Gastrocnemius medialis (tissue), 4 donors: ENCODE measurements at places on chromosomes 2 and 18.
A peak's percentile ranks its signal among the peaks of the same experiment; 100 is the strongest.

GRCh38 chr2:38627391-38627790 is 24.7 kb upstream of the HNRNPLL start:
- no peak for DNase-seq

DNA sequence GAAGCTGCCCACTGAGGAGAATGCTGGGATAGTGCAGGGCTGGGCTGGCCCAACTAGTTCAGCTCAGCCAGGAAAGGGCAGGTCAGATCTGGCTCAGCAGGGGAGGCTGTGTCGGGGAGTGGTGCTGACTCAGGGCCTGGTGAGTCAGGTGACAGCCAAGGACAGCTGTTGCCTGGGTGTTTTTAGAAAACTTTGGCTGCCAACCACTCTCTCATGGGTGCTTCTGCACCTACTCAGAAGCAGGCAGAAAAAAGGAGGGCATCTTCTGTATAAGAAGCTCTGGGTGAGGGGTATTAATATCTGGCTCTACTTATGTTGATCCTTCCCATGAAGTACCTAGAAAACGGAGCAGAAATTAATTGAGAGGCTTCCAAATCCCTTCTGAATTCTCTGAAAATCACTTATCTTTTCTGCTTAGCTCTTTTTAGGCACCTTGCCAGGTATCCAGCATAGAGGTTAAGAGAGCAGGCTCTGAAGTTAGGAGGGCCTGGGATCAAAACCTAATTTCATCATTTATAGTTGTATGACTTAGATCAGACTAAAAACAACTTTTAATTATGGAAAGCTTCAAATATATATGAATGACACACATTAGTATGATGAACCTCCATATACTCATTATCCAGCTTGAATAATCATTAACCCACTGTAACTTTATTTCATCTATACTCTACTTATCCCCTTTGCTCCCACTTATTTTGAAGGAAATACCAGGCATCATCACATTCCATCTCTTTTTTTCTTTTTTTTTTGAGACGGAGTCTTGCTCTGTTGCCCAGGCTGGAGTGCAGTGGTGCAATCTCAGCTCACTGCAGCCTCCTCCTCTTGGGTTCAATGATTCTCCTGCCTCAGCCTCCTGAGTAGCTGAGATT is 15.5 kb upstream of the RAB10 start:
- DNase-seq: peak; percentile 92

DNA sequence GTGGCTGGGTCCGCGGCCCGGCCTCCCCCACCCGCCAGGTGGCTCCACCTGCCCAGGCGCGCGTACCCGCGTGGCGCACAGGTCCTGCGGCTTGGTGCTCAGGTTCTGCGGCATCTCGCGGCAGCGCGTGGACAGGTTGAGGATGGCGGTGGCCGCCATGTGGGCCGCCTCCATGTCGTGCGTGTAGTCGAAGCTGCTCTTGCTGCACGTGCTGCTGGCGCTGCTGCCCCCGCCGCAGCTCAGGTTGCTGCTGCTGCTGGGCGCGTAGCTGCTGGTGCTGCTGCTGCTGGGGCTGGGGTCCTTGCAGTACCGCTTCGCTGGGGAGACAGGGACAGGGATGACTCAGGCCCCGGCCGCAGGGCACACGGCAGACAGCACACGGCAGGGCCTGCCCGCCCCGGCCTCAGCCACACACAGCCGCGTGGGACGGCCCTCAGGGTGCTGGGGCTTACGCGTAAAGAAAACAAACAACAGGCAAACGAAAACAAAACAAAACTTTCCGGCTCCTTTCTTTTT is 147.7 kb upstream of the PXDN start:
- no peak for DNase-seq

DNA sequence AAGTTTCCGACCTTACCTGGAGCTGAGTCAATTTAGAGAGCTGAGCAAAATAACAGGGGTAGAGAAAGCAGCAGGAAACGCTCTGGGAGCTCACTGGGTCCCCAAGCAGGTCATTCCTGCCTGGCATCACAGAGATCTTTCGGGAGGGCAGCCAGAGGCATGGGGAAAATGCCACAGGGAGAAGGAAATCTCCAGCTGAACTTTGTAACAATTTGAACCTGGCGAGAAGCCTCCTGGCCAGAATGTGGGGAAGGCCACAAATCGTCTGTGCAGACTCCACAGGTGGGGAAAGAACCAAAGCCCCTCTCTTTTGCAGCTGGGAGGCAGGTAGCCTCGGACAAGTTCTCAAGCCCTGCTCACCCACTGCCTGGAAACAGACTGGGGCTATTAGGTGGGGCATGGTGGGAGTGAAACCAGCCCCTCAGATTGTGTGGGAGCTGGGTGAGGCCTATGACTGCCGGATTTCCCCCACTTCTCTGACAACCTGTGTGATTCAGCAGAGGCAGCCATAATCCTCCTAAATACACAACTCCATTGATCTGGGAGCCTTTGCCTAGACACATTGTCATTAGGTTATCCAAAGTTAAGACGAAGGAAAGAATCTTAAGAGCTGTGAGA is 53.9 kb downstream of the INO80D start:
- no peak for DNase-seq

DNA sequence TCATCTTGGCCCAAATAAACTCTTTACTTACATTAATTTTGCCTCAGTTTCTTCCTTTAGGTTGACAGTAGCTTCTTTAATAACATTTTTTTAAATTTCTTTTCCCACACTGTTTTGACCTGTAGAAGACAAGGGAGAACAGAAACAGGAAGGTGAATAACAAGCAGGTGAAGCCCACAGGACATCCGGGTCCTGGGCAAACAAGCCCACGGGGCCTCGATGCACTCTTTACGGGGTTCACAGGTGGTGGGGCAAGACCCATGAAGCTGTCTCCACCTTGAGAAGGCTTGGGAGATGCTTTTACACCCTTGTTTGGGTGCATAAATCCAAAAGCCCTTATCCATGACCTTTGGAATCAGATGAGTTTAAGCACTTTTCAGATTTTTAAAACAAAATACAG is 301.0 kb upstream of the MGAT5 start:
- no peak for DNase-seq

- no peak for DNase-seq
Measured at GRCh38 chr2:240586919-240587800, 626 bp downstream of the CAPN10 start.

- no peak for DNase-seq
Measured at GRCh38 chr2:23273786-23274185, 111.2 kb upstream of the KLHL29 start.

GRCh38 chr2:15919716-15920434 is 20.5 kb upstream of the MYCN start:
- DNase-seq: no peak

DNA sequence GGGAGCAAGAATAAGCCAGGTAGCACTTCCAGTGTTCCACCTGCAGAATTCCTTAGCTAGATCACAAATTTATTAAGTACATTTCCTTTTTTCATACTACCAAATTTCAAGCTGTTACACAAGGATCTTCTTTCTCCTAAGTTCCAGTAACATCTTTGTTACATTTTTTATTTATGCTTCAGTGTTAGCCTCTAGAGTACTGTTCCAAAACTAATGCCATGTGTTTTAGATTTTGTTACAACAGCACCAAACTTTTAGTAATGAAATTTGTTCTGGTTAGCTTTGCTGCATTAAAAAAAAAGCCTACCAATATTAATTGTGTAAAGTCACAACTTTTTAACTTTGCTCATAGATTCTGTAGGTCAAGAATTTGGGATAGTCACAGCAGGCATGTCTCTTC is 161.1 kb downstream of the CAMKMT start:
- DNase-seq: no peak

- no peak for DNase-seq
Measured at GRCh38 chr2:26687801-26688200, 4.7 kb upstream of the KCNK3 start.
